Suppressor macrophage treated with lipopolysaccharide for 4 hours (primary cell): ENCODE measurements at places on chromosomes 6 and 20.

GRCh38 chr6:8859501-8859900 is 424.2 kb upstream of the SLC35B3 start:
- DNase-seq = no peak

DNA sequence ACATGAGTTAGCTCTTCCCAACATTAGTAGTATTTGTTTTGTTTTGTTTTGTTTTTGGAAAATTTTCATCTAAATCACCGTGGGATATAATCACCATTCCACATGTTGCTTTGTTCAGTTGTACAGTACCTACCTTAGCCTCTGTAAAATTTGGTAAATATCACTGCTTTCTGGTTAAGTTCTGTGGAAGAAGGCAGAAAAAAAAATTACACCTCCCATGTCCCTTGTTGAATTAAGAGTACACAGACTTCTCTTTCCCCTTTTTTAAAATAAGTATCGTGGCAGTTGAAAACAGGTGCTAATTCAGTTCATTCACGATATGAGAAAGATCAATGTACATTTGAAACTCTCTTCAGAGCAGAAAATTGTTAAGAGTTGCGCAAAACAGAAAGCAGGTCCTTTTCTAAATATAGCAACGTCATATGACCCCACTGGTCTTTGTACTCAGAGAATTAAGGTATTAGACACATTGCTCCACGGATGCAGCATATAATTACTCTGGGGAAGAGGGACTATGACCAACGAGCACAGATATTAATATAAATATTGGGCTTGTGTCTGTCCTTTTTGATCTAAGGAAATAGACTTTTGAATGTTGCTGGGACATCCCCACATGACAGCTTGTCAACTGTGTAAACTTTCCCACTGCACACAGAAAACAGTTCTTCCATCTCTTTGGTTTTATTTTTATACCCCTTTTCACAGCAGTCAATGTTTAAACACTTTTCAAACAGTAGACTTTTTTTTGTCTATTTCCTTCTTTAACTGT is 58.6 kb upstream of the ZNF217 start:
- DNase-seq = no peak

DNA sequence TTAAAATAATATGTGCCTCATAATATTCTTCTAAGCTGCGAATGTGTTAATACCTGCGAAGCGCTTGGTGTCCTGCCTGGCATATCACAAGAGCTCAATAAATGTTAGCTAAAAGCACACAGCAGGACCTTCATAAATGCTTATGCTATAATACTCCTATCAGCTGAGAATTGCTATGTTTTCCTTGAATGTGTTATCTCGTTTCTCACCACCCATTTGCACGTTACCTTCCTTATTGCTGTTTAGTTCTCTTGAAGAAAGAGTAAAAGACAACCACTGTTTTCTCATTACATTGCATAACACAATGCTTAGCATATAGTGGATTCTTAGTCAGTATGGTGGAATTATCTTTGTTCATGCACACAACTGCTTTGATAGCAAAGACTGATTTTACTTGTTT is 76.6 kb downstream of the EDN1 start:
- no peak for DNase-seq

DNA sequence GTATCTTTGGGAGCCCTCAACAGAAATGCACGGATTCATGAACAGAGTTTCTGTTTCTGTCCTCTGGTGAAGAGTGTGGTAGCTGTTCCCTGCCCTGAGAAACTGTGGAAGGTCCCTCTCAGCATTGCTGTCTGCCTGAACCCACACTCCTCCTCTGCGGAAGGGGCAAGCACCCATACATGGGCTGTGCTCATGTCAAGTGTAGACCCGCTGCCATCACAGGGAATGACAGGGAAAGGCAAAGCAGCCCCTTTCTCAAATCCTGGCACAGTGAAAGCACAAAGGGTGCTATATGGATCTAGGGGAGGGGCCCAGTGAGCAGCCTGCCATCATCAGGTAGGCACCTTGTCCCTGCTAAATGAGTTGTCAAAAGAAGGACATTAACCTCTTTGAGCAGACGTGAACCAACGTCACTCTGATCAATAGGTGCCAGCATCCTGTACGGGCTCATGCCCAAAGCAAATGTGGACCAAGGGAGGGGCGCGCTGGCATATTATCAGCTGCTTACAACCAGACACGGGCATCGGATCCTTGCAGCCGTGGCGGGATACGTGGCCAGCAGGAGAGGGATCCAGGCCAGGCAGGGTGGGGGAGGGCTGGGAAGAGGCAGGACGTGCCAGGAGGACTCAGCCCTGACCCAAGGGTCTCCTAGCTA is 231.2 kb upstream of the PMEPA1 start:
- DNase-seq = no peak

DNA sequence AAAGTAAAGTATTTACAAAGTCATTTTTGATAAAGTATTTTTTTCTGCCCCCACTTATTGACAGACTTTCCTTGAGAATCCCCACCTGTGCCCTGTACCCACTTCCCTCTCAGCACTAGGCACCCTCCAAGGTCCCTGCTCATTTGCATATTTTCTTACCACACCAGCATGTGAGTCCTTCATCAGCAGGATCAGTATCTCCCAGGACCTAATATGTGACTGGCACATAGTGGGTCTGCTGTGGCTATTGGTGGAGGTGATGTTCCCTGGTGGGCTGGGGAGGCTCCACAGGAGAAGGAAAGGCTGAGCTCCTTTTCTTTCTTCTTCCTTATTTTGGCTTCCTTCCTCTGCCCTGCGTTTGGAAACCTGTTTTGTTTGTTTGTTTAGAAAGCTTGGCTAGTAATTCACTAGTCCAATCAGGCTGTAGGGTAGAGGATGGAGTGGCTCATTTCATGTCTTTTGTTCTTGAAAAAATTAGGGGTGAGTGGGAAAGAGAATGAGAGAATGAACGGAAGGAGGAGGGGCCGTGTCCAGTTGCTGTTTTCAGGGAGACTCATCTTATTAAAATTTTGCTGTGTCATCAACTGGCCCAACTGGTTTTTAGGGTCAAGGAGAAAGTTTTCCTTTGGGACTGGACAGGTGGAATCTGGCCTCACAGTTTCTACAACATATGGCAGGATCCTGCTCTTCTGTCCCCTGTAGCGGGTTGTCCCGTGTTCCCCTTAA is 2.8 kb upstream of the RNF24 start:
- no peak for DNase-seq

GRCh38 chr6:162907876-162908481 is 180.2 kb downstream of the PACRG start:
- peak; percentile 67 for DNase-seq

GRCh38 chr6:134768931-134769330 is 181.0 kb downstream of the ALDH8A1 start:
- peak; percentile 39 for DNase-seq
